ENCODE measurements at places on chromosomes 12 and 14. TPM values are rescaled to one million over a fixed set of nuclear protein-coding genes. Genes with fewer than 3 reads are reported as not detected.

DNA sequence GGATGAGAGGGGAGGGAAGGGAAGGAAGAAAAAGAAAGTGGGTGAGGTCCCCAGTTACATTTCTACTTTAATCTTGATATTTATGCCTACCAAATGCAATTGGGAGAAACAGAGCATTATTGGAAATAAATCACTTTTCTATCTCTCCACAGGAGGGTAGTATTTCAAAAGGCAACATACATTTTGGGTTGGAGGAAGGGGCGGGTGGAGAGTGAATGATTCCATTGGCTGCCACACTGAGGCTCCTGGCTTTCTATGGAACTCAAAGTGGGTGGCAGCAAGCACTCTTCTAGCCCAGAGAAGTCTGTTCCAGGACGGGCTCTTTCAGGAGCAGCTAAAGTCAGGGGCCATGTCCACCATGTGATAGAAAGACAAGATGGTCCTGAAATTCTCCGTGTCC lies 441.3 kb downstream of the DAD1 start:
- H3K27ac ChIP-seq: no peak overlapping the region
- H3K4me1 ChIP-seq: no peaks in the 10 kb centered on the region
- no peaks in the 10 kb centered on the region for H3K36me3 ChIP-seq
- no peak overlapping the region for H3K4me3 ChIP-seq
- no peak for DNase-seq

- no peak overlapping the region for H3K27ac ChIP-seq
- peaks cover 49% of the 10 kb centered on the region for H3K36me3 ChIP-seq
- no peaks in the 10 kb centered on the region for H3K27me3 ChIP-seq
- H3K4me1 ChIP-seq: no peaks in the 10 kb centered on the region
- DNase-seq: no peak
These were observed 15.1 kb downstream of the GTF2A1 start for GRCh38 chr14:81205639-81206038.

DNA sequence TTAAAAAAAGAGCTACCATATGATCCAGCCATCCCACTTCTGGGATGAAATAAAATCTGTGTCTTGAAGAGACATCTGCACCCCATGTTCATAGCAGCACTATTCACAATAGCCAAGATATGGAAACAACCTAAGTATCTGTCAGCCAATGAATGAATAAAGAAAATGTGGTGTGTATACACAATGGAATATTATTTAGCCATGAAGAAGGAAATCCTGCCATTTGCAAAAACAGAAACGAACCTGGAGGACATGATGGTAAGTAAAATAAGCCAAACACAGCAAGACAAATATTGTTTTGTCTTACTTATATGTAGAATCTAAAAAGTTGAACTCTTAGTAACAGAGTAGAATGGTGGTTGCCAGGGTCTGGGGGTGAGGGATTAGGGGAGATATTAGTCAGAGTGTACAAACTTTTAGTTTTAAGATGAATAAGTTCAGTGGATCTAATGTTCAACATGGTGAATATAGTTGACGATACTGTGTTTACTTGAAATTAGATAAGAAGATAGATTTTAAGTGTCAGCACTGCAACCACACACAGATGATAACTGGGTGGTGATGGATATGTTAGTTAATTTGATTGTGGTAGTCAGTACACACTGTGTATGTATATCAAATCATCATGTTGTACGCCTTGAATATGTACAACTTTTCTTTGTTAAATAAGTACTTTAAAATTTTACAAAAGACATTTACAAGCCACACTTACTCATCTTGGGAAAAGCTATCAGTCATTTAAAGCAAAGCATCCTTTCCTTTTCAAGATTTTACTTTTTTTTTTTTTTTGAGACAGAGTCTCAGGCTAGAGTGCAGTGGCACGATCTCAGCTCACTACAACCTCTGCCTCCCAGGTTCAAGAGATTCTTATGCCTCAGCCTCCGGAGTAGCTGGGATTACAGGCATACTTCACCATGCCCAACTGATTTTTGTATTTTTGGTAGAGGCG lies 89.9 kb downstream of the BICD1 start:
- no peak overlapping the region for H3K4me3 ChIP-seq
- H3K27ac ChIP-seq: no peak overlapping the region
- no peaks in the 10 kb centered on the region for H3K36me3 ChIP-seq
- no peaks in the 10 kb centered on the region for H3K27me3 ChIP-seq

DNA sequence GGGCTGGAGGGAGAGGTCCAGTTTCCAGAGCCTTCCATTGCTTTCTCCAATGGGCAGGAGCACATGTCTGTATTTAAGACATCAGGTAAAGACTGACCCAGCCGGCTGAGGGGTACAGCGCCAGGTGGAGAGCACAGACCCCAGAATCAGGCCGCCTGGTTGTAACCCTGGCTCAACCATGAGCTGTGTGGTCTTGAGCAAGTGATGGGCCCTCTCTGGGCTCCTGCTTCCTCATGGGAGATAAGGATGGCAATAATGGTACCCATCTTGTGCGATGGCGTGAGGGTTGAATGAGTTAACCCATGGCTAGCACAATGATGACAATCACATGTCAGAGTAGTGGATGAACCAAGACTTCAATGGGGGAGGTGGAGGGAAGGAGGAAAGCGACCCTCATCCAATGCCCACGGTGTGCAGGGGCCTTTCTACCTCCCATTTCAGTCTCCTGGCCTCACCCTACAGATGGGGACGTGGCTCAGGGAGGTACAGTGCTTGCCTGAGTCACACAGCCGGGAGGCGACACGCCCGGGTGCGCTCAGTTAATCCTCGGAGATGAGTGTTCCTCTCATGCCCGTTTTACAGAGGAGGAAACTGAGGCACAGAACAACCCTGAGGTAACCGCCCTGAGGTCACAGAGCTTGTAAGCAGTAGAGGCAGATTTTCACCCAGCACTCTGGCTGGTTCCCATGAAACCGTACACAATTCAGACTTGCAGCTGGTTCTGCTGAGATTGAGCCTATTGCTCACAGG lies 163.9 kb downstream of the RBM19 start:
- H3K27ac ChIP-seq: no peak overlapping the region
- H3K36me3 ChIP-seq: no peaks in the 10 kb centered on the region
- no peak for DNase-seq
- no peak overlapping the region for H3K4me3 ChIP-seq
- H3K27me3 ChIP-seq: no peaks in the 10 kb centered on the region
- H3K4me1 ChIP-seq: no peaks in the 10 kb centered on the region

GRCh38 chr12:79658221-79658620 lies 32.5 kb downstream of the PAWR start:
- no peak overlapping the region for H3K27ac ChIP-seq
- peaks cover 10% of the 10 kb centered on the region for H3K4me1 ChIP-seq
- no peaks in the 10 kb centered on the region for H3K36me3 ChIP-seq
- no peaks in the 10 kb centered on the region for H3K27me3 ChIP-seq
- no peak for DNase-seq

DNA sequence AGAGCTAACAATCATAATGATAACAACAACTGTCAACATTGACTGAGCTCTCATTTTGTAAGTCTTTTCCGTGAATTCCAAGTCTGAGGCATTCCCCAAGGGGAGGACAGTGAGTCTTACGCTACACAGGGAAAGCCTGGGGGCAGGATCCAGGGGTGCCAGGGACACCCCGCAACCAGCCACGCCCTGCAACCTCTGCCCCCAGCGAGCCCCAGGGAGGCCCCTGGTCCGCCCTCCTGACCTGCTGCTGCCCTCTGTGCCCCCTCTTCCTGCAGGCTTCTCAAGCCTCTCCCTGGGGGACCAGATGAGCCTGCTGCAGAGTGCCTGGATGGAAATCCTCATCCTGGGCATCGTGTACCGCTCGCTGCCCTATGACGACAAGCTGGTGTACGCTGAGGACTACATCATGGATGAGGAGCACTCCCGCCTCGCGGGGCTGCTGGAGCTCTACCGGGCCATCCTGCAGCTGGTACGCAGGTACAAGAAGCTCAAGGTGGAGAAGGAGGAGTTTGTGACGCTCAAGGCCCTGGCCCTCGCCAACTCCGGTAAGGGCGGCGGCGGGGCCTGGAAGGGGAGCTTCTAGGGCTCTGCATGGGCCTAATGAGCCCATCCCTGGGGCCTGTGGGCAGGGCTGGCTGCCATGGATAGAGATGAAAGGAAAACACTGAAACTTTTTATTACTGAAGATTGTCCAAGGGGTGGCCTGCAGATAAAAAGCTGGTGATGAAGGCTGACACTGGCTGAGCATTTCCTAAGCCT lies 115.4 kb downstream of the ESRRB start:
- DNase-seq: no peak
- no peaks in the 10 kb centered on the region for H3K4me1 ChIP-seq
- no peak overlapping the region for H3K27ac ChIP-seq
- no peaks in the 10 kb centered on the region for H3K36me3 ChIP-seq

PSMC6 gene
- total RNA-seq: 19.3 TPM

TCHP gene
- 4.2 TPM for total RNA-seq

MYF6 gene
- not detected for total RNA-seq

SLC38A4 gene
- not detected for total RNA-seq

RNU4-1 gene
- not detected for total RNA-seq
